Large intestine (tissue), 12 donors: ENCODE measurements at places on chromosomes 6 and 20. TPM values are rescaled to one million over a fixed set of nuclear protein-coding genes. Genes with fewer than 3 reads are reported as not detected.

Gene ORC3
- 27.0 TPM for polyA plus RNA-seq

Gene TCP11
- polyA plus RNA-seq, result 0.09 TPM

Gene C2
- 9.3 TPM for polyA plus RNA-seq

Gene CCM2L
- 2.9 TPM for polyA plus RNA-seq

Gene MC3R
- not detected for polyA plus RNA-seq

Gene GPLD1
- polyA plus RNA-seq, result 2.2 TPM

Gene STK35
- polyA plus RNA-seq, result 16.0 TPM

Gene PI16
- polyA plus RNA-seq, result 0.81 TPM

Gene PNRC1
- polyA plus RNA-seq, result 86.4 TPM

DNA sequence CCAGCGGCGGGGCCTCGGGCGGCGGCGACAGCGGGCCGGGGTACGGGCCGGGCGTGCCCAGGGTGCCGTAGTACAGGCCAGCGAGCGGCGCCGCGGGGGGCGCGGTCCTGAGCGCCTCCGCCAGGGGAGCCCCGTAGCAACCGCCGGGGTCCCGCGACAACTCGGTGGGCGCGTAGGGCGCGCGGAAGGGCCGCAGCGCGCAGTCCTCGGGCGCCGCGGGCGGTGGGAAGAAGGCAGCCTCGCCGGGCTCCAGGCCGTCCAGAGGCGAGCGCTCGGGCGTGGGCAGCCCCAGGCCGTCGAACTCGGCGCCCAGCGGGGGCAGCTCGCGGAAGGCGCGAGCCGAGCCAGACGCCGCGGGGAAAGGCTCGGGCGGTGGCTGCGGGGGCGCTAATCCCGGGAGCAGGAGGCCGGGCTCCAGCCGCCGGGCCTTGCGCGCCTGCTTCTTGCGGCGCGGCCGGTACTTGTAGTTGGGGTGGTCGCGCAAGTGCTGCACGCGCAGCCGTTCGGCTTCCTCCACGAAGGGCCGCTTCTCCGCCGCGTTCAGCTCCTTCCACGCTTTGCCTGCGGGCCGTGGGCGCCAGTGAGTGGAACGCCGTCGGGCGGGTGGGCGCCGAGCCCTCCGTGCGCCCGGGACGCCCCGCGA lies 916 bp downstream of the SOX18 start:
- no peaks in the 10 kb centered on the region for H3K36me3 ChIP-seq
- peaks cover 85% of the 10 kb centered on the region for H3K27me3 ChIP-seq
- no peak overlapping the region for H3K27ac ChIP-seq
- H3K4me3 ChIP-seq, result no peak overlapping the region
- DNase-seq, result no peak
- no peaks in the 10 kb centered on the region for H3K4me1 ChIP-seq

DNA sequence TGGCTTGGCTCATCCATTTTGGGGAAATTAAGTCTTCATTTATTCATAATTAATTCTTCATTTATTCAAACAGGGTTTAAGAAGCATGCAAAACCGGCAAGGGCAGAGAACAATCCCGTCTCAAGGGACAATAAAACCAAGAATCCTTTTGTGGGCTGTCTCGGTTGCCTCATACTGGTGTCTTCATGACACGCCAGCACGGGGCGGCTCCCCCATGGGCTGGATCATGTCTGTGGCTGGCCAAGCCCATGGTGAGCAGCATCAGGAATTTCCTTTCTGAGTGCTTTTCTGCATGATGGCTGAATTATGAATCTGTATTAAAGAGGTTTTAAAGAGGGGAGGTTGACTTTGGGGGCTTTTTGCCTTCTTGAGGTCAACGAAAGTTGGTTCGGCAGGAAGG lies 38.3 kb upstream of the DUSP22 start:
- no peaks in the 10 kb centered on the region for H3K4me1 ChIP-seq
- H3K27me3 ChIP-seq, result peaks cover 2% of the 10 kb centered on the region
- H3K4me3 ChIP-seq, result no peak overlapping the region
- no peaks in the 10 kb centered on the region for H3K36me3 ChIP-seq

DNA sequence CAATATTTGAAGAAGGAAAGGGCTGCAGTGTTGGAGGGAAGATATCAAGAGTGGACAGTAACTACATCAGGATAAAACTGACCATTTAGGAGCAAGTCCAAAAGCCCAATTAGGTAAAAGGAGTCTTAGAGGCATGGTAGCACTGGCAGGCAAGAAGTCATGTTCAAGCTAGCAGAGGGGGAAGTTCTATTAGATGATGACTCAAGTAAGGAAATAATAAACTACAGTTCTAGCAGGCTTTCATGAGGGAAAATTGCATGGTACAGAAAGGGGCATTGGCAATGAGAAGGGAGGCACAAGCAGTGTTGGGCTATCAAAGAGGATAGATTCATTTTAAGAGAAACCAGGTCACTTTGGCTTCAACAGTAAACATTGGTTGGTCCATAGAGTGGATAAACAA lies 156.1 kb upstream of the PTPRK start:
- H3K4me1 ChIP-seq, result no peaks in the 10 kb centered on the region
- H3K27me3 ChIP-seq, result no peaks in the 10 kb centered on the region
- no peaks in the 10 kb centered on the region for H3K36me3 ChIP-seq
- no peak overlapping the region for H3K4me3 ChIP-seq
- H3K27ac ChIP-seq, result no peak overlapping the region

DNA sequence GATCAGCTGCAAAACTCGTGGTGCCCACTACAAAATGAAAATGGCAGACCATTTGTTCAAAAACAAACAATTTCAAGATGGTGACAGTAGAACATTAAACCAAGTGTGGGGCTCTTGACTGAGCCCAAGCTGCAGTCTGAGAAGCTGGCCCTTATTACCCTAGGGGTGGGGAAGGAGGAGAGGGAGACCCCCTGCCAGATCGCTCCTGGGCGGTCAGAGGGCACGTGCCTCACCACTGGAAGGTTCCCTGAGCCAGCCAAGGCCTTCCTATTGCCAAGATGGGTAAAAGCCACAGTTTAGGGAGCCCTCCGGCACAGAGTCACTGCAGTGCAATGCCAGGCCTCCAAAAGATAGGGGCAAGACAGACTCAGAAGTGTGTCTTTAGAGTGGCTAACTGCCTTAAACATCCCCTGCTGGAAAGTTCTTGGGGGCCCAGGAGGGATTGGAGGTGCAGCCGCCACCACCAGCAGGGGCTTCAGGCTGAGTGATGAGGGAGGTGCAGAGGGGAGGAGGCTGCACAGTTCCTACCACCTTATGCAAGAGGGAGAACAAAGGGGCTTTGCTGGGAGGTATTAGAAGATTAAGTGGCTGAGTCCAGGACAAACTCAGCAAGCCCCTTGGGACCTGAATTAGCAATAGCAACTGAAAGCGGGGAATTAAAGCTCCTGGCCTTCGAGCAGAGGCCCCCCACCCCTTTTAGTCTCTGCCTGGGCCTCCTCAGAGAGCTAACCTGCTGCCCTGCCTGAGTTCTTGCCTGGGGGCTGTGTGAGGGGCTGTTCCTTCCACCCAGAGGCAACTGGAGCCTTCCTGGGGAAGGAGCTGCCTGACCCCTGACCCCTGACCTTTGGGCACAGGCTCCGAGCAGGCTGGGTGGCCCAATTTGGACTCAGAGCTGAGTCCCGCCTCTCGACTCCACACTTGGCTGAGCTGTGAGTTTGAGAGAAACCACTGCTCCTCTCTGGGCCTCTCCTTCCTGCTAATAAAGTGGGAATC lies 88.4 kb downstream of the VEGFA start:
- no peak for DNase-seq
- H3K27me3 ChIP-seq, result no peaks in the 10 kb centered on the region
- H3K27ac ChIP-seq, result no peak overlapping the region
- H3K4me1 ChIP-seq, result peaks cover 8% of the 10 kb centered on the region
- no peak overlapping the region for H3K4me3 ChIP-seq
- H3K36me3 ChIP-seq, result no peaks in the 10 kb centered on the region

- no peaks in the 10 kb centered on the region for H3K27me3 ChIP-seq
- no peak overlapping the region for H3K4me3 ChIP-seq
- H3K27ac ChIP-seq, result no peak overlapping the region
- peaks cover 16% of the 10 kb centered on the region for H3K4me1 ChIP-seq
Measured at GRCh38 chr20:44215125-44215524, 4.6 kb upstream of the OSER1 start.

- H3K36me3 ChIP-seq, result peaks cover 25% of the 10 kb centered on the region
- H3K27ac ChIP-seq, result no peak overlapping the region
- no peak overlapping the region for H3K4me3 ChIP-seq
- H3K4me1 ChIP-seq, result no peaks in the 10 kb centered on the region
Measured at GRCh38 chr6:70531133-70531532, 35.6 kb upstream of the SDHAF4 start.

DNA sequence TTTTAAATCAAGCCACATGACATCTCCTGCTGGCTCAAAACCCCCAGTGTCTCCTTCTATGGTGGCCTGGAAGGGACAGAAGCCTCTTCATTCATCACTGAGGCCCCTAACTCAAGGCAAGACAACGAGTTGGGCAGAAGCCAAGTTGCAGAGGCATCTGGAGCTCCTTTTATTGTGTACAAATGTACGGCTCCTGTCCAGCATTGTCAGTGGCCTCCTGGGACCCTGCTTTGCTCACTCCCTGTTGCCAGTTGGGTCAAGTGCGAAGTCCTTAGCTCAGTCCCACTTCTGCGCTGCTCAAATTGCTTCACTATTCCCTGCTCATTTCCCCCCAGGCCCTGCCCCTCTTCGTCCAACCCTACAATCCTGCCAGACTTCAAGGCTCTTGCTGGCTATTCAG lies 181.2 kb upstream of the PMEPA1 start:
- no peak overlapping the region for H3K27ac ChIP-seq
- no peak for DNase-seq
- no peaks in the 10 kb centered on the region for H3K36me3 ChIP-seq
- H3K4me3 ChIP-seq, result no peak overlapping the region
- H3K27me3 ChIP-seq, result peaks cover 7% of the 10 kb centered on the region

DNA sequence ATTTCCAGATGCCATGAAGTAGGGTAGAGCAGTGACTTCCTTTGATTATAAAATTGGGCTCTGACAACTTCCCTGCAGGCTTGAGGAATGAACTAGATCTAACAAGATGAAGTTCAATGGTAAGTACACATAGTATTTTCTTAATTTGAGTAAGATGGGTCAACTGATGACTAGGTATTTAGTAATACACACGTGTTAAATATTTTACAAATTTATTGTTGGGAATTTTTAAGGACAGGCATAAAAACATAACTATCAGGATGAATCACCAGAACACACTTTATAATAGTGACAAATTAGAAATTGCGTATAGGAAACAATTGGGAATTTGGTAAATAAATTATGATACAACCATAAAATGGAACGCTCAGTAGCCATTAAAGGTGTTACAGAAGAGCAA lies 762.4 kb upstream of the SLC35B3 start:
- no peaks in the 10 kb centered on the region for H3K27me3 ChIP-seq
- DNase-seq, result no peak
- no peak overlapping the region for H3K27ac ChIP-seq
- no peaks in the 10 kb centered on the region for H3K4me1 ChIP-seq
- H3K36me3 ChIP-seq, result no peaks in the 10 kb centered on the region

- peaks cover 22% of the 10 kb centered on the region for H3K4me1 ChIP-seq
- H3K27me3 ChIP-seq, result no peaks in the 10 kb centered on the region
- DNase-seq, result no peak
- H3K36me3 ChIP-seq, result peaks cover 42% of the 10 kb centered on the region
Measured at GRCh38 chr20:38092260-38092857, 58.8 kb downstream of the RPRD1B start.

DNA sequence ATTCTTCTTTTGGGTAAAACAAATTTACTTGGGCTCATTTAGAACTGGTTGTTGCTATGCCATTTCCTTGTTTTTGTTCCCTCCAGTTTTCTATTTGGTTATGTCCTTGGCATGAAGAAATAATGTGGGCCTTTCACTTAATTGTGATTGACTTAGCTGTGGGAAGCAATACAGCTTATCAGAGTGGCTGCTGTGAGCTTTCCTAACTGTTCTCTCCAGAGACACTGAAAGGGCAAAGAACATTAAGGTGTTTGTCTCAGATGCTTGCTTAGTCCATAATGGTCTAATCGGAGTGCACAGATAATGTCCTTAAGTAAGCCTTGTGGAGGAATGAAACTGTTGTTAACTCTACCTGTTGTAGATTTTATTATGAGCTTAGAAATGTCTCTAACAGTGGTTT lies 56.6 kb downstream of the SH3BGRL2 start:
- no peak overlapping the region for H3K4me3 ChIP-seq
- H3K27ac ChIP-seq, result peak overlapping the region; percentile 34
- peaks cover 3% of the 10 kb centered on the region for H3K36me3 ChIP-seq
- peak; percentile 77 for DNase-seq
- H3K27me3 ChIP-seq, result no peaks in the 10 kb centered on the region

GRCh38 chr6:134482593-134483270 lies 164.8 kb upstream of the SGK1 start:
- DNase-seq, result no peak
- no peaks in the 10 kb centered on the region for H3K4me1 ChIP-seq

DNA sequence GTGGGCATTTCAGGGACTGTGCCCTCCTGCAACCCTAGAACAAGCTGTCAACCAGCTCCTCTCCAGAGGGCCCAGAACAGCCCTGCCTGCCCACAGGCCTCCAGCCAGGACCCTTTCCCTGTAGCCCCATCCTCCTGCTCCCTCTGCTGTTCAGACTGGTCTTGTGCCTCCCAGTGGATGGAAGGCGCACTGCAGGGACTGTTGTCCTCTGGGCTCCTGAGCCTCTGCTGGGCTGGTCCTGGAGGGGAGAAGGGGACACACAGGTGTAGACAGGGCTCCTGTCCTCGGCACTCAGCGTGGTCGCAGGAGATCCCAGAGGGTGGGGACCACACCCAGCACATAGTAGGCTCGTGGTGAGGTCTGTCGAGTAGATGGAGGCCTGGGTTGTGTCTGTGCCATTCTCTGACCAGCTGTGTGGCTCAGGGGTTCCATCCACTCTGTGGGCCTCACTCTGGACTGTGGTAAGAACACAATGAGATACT lies 11.5 kb downstream of the ITPR3 start:
- DNase-seq, result peak; percentile 72
- H3K27ac ChIP-seq, result peak overlapping the region; percentile 90
- peaks cover 5% of the 10 kb centered on the region for H3K36me3 ChIP-seq
- H3K27me3 ChIP-seq, result no peaks in the 10 kb centered on the region

DNA sequence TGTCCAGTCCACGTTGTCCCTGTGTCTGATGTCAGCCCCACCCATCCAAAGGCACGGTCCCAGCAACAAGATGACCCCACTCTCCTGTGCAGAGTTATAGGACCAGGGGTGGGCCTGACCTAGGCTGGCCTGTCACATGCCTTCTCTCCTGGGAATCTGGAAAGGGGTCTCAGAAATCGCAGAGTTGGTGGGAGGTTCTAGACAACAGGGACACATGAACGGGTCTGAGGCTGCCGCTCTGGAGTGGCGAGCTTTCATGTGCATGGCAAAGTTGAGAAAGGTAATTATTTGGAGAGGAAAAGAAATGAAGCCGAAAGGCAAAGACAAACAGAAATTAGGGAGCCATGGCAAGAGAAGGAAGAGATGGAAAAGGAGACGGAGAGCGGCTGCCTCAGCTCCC lies 29.5 kb downstream of the BFSP1 start:
- H3K27me3 ChIP-seq, result no peaks in the 10 kb centered on the region
- H3K27ac ChIP-seq, result no peak overlapping the region
- H3K4me1 ChIP-seq, result peaks cover 4% of the 10 kb centered on the region
- no peak overlapping the region for H3K4me3 ChIP-seq
- no peak for DNase-seq
